ENCODE measurements at places on chromosomes 1 and 21.

DNA sequence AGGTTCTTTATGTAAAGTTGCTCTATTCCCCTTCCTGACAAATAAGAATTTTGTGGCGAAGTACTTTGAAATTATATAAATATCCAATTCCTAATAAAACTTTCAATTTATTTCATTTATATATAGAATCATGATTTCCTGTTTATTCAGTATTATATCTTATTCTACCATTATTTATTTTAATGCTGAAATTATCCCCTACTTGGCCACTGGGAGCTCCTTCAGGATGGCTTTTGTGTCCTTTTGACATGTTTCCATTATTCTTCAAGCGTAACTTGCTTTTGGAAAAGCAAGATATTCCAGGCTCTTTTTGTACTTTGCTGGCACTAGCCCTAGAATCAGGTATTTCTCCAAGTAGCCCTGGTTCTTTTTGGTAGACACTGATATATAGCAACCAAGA is 67.2 kb upstream of the CACYBP start:
- DNase-seq: no peak

GRCh38 chr1:156099282-156099681 is 15.2 kb upstream of the LMNA start:
- no peak for DNase-seq

DNA sequence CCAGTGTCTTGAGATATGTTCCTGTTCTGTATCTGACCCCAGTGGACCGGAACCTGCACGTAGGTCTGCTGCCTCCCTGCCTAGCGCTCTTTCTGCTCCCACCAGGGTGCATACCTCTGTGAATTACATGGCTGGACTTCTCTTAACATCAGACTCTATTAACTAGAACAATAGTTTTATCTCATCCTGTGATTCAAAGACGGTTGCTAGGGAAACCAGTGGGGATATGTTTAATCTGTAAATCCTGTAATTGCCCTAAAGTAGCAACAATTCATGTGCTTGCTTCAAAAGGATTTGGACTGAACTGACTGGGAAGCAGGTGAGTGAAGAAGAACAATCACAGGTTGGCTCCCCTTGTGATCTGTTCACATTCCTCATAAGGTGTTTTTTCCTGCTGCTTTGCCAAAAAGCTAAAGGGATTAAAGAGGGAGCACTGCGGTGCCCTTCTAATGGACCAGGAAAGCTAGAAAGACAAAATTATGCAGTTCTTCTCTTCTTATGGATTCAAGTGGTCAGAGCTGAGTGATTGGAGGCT is 52.7 kb upstream of the DIRAS3 start:
- no peak for DNase-seq

- no peak for DNase-seq
Observed at GRCh38 chr1:45356186-45356585, 15.9 kb upstream of the MUTYH start.

- DNase-seq: no peak
Observed at GRCh38 chr1:83499998-83500397, 498.9 kb downstream of the TTLL7 start.
